Activated T-helper 17 cell treated with anti-CD3 and anti-CD28 coated beads, Interleukin-2, amount 50 U/mL, for 72 hours (primary cell): ENCODE measurements at places on chromosomes 11 and 22.

GRCh38 chr11:133118563-133119268, 413.6 kb downstream of the OPCML start:
- no peak for ATAC-seq

- ATAC-seq, result no peak
Measured at GRCh38 chr22:32743046-32743445, 58.5 kb upstream of the TIMP3 start.

DNA sequence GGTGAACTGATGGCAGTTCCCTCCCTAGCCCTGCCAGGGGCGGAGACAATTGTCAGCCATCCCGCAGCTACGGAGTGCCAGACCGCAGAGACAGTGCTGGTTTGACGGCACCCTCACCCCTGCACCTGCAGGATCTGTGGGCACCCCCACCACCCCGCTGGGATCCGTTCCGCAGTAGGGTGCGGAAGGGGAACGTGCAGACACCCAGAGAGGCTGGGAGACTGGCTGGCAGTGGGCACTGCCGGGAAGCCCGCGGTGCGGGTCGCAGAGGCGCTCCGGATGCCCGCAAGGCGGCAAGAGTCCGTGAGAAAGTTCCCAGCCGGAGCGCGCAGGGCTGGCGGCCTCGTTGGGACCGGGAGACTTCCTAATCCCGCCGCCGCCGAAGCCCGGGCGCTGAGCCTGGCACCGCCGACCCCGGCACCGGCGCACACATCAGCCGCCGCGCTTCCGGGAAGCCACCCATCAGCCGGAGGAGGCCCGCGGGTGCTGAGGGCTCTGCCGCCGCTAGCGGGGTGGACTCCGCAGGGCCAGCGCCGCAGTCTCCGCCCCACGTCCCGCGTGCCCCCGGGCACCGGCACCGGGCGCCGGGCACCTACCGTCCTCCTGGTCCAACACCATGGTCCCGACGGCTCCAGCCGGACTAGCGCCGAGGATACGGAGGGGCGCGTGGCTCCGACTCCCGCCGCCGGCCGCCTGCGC, 4.3 kb upstream of the LMO1 start:
- peak; percentile 31 for ATAC-seq

GRCh38 chr11:79025622-79026021, 415.2 kb downstream of the TENM4 start:
- no peak for ATAC-seq

GRCh38 chr11:868802-869201, 26.1 kb downstream of the TSPAN4 start:
- no peak for ATAC-seq

DNA sequence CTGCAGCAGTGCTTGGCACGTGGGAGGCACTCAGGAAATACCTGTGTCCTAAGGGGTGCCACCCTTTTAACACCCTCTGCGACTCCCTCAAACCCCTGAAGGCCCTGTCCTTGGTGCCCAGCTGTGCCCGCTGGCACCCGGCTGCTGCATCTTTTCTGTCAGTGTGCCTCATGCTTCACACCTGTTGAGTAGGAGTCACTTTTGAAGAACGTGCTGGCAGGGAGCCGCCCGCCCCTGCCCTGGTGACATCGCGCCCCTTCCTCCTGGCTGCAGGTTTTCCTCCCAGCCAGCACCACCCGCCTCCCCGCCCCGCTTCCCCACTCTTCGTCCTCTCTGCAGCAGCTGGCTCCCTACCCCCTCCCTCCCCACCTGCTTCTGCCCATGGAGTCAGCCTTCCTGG, 17.8 kb downstream of the FRMD8 start:
- no peak for ATAC-seq

- ATAC-seq, result no peak
Measured at GRCh38 chr11:133738624-133739023, 106.7 kb downstream of the SPATA19 start.

DNA sequence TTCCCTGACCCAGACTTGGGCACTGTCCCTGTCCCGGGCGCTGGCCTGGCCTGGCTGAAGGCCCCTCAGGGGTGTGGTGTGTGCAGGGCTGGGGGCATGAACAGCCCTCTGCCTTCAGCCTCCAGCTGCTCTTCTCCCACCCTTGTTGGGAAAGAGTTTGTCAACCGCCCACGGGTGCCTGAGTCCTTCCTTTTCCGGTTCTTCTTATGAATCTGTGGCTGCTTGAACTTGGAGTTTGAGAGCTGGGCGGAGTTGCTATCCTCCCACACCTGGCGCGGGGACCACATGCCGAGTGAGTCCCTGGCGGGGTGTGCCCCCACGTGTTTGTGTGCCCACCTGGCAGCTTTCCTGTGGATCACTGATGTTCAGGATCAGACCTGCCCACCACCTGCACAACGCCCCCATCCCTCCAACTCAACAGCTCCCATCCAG, 13.4 kb downstream of the NFAM1 start:
- no peak for ATAC-seq

DNA sequence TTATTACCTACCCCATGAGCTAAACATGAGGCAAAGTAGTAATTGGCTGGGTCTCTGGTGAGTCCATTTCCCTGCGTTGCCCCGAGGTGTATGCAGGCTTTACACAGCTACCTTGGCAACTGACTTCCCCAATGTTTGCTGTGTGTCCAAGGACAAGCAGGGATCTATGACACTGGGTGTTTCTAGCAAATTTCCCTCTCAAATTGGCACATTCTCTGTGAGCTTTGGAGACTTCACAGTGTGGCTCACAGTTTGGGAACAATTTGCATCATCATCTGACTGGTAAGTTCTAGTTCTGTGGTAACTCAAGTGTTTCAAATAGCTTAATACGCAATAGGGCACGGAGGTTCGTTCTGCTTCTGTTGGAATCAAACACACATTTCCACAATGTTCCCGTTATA, 12.5 kb downstream of the NNMT start:
- no peak for ATAC-seq

DNA sequence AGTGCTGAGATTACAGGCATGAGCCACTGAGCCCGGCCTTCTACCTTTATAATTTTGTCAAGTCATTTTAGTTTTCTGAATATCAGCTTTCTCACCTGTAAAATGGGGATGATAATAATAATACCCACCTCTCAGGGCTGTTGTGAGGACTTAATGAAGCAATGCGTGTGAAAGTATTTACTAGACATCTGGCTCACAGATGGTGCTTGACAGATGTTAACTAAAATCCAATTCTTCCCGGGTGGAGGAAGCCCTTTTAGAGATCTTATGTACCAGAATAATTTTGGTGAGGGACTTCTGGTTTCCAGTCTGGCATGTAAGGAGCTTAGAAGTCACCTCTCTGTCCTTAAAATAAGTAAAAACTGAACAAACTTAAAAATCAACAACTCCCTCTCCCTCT, 43.7 kb upstream of the NUP160 start:
- no peak for ATAC-seq

DNA sequence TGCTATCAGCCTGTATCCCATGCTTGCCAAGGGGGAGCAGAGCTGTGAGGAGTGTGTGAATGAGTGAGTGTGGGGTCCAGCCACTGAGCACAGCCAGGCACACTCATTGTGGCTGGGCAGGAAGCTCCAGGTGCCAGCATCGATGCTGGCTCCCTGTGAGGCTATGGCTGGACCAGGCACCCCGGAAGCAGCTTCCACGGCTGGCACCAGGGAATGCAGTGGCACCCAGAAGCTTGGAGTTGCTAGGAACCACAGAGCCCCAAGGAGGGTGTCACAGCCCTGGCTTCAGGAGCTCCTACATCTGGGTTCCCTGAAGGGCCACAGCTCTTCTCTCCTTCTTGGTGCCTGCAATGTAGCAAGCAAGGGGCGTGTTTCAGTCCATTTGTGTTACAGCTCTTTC, 625.9 kb upstream of the RAG2 start:
- ATAC-seq, result no peak

DNA sequence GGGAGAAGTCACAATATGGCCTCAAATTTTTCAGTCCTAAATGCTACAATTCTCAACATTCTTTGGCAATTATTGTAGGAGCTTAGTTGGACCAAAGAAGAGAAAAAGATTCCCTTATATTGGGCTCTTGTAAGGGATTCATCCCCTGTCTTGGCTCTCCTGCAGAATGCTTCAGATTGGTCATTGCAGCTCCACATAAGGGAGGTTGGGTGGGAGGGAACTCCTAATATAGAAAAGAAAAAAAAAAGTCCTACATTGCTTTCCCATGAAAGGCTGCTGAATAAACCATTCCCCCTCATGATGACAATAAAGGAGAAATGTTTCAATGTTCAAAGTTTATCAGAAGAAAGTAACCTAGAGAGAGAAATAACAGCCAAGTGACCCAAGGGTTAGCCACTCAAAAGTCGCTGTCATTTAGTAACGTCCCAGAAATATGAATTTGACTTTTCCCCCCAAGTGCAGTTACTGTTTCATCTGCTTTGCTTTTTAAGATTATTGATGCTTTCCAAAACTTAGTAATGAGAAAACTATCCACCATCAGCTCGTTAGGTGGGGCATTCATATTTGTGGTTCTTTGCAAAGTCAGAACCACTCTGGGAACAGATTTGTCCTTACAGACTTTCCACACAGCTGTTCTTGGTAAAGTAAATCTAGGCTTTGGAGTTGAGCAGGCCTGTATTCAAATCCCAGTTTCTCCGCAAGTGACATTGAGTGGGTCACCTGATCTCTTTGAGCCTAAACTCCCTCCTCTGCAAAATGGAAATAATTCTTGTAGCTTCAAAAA, 5.0 kb upstream of the SLC1A2 start:
- ATAC-seq, result no peak

- ATAC-seq, result no peak
Measured at GRCh38 chr22:19772673-19773469, 12.3 kb downstream of the TBX1 start.

GRCh38 chr11:68266121-68266891, 5.5 kb downstream of the C11orf24 start:
- ATAC-seq, result no peak

DNA sequence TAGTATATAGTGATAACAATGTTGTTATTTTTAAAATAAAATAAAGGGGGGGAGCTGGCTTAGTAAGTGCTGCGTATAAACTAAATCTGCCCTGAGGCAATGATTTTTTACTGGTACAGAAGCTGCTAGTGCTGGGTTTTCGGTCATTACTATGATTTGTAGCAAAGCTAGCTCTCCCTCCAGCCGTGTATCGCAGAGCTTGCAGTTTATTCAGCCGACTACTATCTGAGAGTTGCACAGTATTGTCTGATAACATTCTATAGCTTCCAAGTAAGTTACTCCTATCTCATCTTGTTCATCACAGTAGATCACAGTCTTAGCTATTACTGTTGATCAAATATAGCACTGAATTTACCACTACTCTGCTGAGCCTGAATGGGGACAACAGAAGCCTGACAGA, 805.5 kb upstream of the ARHGAP42 start:
- ATAC-seq, result no peak

- ATAC-seq, result no peak
Measured at GRCh38 chr22:47629791-47630655, 867.6 kb downstream of the TBC1D22A start.

GRCh38 chr11:43518408-43519160, 159.9 kb downstream of the TTC17 start:
- ATAC-seq, result no peak

DNA sequence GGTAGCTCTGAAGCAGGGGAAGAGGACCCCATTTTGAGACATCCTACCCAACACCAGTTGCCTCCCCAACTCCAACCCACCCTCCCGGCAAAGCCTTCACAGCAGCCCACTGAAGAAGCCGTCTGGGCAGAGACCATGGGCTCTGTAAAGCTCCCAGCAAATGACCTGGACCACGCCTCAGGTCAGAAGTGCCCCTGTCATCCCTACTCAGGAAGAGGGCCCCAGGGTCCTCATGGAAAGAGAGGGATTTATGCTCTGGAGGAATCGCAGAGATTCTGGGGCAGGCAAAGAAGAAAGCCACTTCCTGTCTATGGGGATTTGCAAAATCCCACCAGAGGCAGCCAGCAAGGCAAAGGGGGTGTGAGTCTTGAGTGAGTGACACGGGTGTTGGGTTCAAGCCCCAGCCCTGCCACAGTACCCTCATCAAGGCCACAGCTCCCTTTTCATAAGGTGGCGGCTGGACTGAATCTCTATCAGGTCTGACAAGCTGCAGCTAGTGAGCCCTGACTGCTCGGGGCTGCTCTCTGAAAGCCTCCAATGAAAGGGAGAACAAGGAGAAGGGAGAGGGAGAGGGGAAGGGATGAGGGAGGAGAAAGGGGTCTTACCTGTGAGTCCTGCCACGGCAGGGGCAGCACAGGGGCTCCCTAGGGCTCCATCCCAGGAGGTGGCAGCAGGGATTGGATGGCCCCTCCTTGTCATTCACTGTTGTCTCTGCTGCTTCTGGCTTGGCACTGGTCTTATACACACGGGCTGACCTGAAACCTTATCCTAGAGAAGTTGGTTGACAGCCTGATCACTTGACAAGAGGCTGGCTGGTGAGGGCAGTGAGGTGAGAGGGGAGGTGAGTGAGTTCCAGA, at the start of gene UCP3:
UCP3 (minus strand) TSS at position 713 of the 857 bp plus-strand sequence. CDS start 2,043 bp downstream, outside the sequence.
- no peak for ATAC-seq

GRCh38 chr11:134332189-134332631, 422 bp downstream of the GLB1L2 start:
- ATAC-seq, result peak; percentile 44

DNA sequence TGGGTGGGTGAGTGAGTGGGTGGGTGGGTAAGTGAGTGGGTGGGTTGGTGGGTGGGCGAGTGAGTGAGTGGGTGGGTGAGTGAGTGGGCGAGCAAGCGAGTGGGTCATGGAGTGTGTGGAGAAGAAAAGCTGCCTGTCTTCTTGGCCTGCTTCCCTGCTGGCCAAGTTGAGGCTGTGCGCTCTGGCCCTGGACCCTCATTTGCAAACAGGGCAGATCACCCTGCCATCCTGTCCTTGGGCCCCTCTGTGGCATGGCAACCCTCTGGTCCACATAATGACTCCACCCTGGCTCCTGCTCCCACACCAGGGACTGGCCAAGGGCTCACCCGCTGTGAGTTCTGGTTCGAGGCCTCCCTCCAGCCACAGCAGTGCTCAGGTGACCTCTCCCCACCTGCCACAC, 35.1 kb downstream of the CAPN1 start:
- ATAC-seq, result no peak

DNA sequence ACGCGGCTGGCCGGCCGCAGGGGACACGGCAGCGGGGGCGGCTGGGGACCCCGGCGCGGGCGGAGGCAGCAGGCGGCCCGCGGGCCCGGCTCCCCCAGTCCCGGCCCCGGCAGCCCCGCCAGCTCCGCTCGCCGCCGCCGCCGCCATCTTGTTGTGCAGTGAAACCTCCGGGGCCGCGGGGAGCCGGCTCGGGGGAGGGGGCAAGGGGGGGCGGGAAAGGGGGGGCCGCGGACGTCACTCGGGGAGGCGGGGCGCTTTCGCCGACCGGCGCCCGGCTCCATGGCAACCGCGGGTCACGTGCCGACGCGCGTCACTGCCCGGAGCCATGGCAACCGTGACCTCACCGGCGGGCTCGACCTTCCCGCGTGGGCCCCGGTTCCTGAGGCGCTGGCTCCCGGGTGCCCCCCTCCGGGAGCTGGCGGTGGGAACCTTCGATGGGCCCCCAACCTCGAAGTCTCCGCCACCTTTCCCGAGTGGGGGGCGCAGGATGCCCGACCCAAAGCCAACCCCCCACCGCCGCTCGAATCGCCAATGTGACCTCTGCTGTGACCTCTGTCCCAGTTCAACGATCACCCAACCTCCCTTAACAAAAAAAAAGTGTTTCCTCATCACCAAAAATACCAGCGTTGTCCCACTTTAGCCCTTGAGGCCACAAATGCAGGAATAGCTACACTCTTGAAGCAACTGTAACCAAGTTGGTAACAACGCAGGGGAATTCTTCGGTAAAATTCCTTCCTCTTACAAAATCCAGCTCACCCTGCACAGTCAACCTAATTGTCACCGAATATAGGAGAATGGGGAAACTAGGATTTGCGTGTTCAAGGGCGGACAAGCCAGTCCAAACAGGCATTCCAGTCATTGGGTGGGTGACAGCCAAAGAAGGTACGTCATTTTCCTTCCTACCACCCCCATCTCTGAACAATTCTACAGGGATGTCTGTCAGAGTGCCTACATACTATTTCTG, at the start of gene SIK3:
SIK3 (minus strand) TSS at position 160 of the 964 bp plus-strand sequence; CDS start at position 147, 13 bp downstream.
- peak; percentile 81 for ATAC-seq

GRCh38 chr11:11983427-11983826, 25.0 kb downstream of the DKK3 start:
- no peak for ATAC-seq
